Panc1 (cell line): ENCODE measurements at places on chromosomes 13 and 19.

- peak overlapping the region; percentile 89 for H3K4me3 ChIP-seq
- H3K27me3 ChIP-seq, result no peaks in the 10 kb centered on the region
- H3K27ac ChIP-seq, result peak overlapping the region; percentile 93
- peaks cover 8% of the 10 kb centered on the region for H3K4me1 ChIP-seq
Observed at GRCh38 chr13:39038569-39039030, 344 bp downstream of the NHLRC3 start.

- H3K4me3 ChIP-seq, result no peak overlapping the region
- H3K27ac ChIP-seq, result no peak overlapping the region
- no peak for DNase-seq
- H3K27me3 ChIP-seq, result no peaks in the 10 kb centered on the region
Observed at GRCh38 chr13:98310485-98311199, 133.6 kb upstream of the RNF113B start.

GRCh38 chr19:45900738-45901431 lies 1.5 kb downstream of the MYPOP start:
- peak overlapping the region; percentile 70 for H3K4me3 ChIP-seq
- H3K36me3 ChIP-seq, result peaks cover 2% of the 10 kb centered on the region; the same call in 1 of the 2 replicates
- DNase-seq, result no peak
- H3K4me1 ChIP-seq, result peaks cover 3% of the 10 kb centered on the region
- no peaks in the 10 kb centered on the region for H3K27me3 ChIP-seq

- no peak for DNase-seq
- H3K27me3 ChIP-seq, result no peaks in the 10 kb centered on the region
- no peaks in the 10 kb centered on the region for H3K36me3 ChIP-seq
- H3K4me1 ChIP-seq, result peaks cover 10% of the 10 kb centered on the region
Observed at GRCh38 chr19:55467236-55468053, 2.9 kb upstream of the C19orf85 start.

DNA sequence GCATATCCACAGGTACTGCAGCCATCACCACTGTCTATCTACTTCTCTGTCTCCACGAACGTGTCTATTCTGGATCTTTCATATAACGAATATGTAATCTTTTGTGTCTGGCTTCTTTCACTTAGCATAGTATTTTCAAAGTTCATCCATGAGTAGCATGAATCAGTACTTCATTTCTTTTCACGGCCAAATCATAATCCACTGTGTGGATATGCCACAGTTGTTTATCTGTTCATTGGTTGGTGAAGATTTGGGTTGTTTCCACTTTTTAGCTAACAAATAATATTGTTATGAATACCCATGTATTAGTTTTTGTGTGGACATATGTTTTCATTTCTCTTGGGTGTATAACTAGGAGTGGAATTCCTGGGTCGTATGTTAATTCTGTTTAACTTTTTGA lies 14.4 kb downstream of the RGCC start:
- no peak for DNase-seq
- H3K4me3 ChIP-seq, result no peak overlapping the region
- no peaks in the 10 kb centered on the region for H3K27me3 ChIP-seq
- no peaks in the 10 kb centered on the region for H3K4me1 ChIP-seq
- no peaks in the 10 kb centered on the region for H3K36me3 ChIP-seq

DNA sequence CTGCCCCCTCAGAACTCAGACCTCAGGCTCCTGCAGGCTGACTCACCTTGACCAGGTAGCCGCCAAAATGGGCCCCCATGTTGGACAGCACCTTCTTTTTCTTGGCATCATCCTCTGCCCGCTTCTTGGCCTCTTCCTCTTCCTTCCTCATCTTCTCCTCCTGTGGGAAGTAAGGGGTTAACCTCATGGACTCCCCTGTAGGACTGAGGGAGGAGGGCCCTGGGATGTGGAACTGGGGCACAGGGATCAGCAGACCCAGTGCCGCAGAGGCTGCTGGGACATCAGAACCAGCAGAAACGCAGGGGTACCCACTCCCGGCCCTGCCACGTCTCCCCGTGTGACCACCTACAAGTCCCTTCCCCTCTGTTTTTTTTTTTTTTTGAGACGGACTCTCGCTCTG lies 11.1 kb downstream of the TNNT1 start:
- no peaks in the 10 kb centered on the region for H3K36me3 ChIP-seq
- H3K4me1 ChIP-seq, result peaks cover 3% of the 10 kb centered on the region; the same call in 1 of the 2 replicates
- DNase-seq, result no peak
- H3K4me3 ChIP-seq, result no peak overlapping the region
- H3K27ac ChIP-seq, result no peak overlapping the region
- H3K27me3 ChIP-seq, result no peaks in the 10 kb centered on the region

- no peak overlapping the region for H3K27ac ChIP-seq
- H3K36me3 ChIP-seq, result no peaks in the 10 kb centered on the region
- no peak overlapping the region for H3K4me3 ChIP-seq
Observed at GRCh38 chr13:74040200-74040599, 94.0 kb downstream of the KLF12 start.

GRCh38 chr13:26867451-26868091 lies 107.0 kb upstream of the GPR12 start:
- H3K36me3 ChIP-seq, result no peaks in the 10 kb centered on the region
- H3K4me3 ChIP-seq, result no peak overlapping the region
- H3K27ac ChIP-seq, result no peak overlapping the region
- peaks cover 7% of the 10 kb centered on the region; the same call in 1 of the 2 replicates for H3K27me3 ChIP-seq

DNA sequence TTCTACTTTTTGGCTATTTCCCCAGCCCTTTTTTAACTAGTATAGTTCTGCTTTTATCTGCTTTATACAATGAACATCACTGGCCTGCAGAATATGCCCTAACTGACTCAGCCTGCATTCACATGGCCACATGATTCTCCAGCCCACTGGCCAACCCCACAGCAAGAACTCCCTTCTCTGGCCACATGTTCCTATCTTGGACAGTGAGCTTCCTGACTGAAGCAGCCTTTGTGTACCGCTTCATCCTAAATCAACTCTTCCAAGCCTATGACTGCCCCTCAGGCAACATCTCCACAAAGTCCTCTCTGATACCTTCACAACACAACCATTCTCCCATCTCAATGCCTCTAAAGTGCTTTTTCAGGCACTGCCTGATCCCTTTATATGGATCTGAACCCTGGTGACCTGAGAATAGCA lies 214.1 kb downstream of the COL4A1 start:
- no peak overlapping the region for H3K27ac ChIP-seq
- H3K4me1 ChIP-seq, result no peaks in the 10 kb centered on the region; the same call in 1 of the 2 replicates
- no peak overlapping the region for H3K4me3 ChIP-seq
- H3K36me3 ChIP-seq, result no peaks in the 10 kb centered on the region

DNA sequence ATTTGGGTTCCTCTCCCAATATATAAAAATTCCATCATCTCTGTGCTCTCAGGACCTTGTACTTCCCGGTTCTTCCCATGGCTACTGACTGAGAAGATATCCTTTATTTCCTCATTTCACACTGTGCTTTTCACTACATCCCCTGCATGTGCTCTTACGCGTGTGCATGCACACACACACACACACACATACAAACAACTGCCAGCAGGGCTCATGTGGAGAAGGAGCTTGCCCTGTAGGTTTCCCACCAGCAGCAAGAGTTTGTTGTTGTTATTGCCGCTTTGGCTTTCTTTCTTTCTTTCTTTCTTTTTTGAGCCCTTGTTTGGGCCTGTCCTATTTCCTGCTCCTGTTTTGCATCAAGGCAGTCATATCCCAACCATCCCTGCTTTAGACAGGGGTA lies 43.6 kb downstream of the TEX26 start:
- H3K27ac ChIP-seq, result no peak overlapping the region
- DNase-seq, result no peak
- no peaks in the 10 kb centered on the region for H3K4me1 ChIP-seq
- H3K4me3 ChIP-seq, result no peak overlapping the region
- no peaks in the 10 kb centered on the region for H3K36me3 ChIP-seq

GRCh38 chr13:113162783-113163685 lies 4.6 kb downstream of the PROZ start:
- no peaks in the 10 kb centered on the region for H3K27me3 ChIP-seq
- H3K4me1 ChIP-seq, result no peaks in the 10 kb centered on the region; the same call in 1 of the 2 replicates
- no peak overlapping the region for H3K4me3 ChIP-seq
- no peak for DNase-seq

GRCh38 chr13:23983671-23984070 lies 86.4 kb upstream of the C1QTNF9B start:
- no peak overlapping the region for H3K4me3 ChIP-seq
- peaks cover 7% of the 10 kb centered on the region for H3K27me3 ChIP-seq
- no peak for DNase-seq

DNA sequence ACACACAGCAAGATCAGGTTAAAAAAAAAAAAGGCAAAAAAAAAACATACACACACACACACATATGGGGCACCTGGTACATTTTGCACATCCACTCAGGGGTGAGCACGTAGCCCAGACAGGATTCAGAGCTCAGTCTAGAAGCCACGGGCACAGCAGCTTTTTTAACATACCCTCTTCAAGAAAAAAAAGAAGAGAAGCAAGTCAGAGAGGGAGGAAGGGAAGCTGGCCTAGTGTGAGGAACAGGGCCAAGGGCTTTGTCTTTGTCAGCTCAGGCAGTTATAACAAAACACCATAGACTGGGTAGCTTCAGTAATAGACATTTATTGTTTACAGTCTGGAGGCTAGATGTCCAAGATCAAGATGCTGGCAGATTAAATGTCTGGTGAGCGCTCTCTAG lies 2.3 kb upstream of the TPM4 start:
- no peak overlapping the region for H3K4me3 ChIP-seq
- no peak for DNase-seq
- H3K27ac ChIP-seq, result no peak overlapping the region
- peaks cover 17% of the 10 kb centered on the region for H3K4me1 ChIP-seq
- no peaks in the 10 kb centered on the region for H3K36me3 ChIP-seq

DNA sequence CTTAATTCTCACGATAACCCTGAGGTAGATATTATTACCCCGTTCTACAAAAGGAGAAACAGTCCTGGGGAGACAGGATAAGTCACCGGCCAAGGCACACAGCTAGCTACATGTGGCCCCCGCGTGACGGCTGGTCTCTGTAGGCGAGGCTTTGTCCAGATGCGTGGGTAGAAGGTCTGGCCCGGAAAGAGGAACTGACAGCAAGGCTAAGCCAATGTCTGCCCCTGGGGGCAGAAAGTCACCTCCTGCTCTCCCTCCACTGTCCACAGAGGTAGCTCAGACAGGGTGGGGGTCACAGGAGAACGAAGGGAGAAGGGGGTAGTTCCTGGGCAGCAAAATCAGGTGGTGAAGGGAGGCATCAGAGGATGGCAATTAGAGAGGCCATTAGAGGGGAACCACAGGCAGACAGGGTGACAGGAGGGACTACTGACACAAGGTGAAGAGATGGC lies 1.8 kb downstream of the APOC4 start:
- no peaks in the 10 kb centered on the region for H3K27me3 ChIP-seq
- no peak for DNase-seq
- no peak overlapping the region for H3K27ac ChIP-seq
- no peaks in the 10 kb centered on the region for H3K36me3 ChIP-seq

GRCh38 chr13:31045286-31046081 lies 113.0 kb downstream of the TEX26 start:
- no peaks in the 10 kb centered on the region for H3K36me3 ChIP-seq
- peak; percentile 50 for DNase-seq
- H3K4me3 ChIP-seq, result peak overlapping the region; percentile 28; the same call in 1 of the 2 replicates

DNA sequence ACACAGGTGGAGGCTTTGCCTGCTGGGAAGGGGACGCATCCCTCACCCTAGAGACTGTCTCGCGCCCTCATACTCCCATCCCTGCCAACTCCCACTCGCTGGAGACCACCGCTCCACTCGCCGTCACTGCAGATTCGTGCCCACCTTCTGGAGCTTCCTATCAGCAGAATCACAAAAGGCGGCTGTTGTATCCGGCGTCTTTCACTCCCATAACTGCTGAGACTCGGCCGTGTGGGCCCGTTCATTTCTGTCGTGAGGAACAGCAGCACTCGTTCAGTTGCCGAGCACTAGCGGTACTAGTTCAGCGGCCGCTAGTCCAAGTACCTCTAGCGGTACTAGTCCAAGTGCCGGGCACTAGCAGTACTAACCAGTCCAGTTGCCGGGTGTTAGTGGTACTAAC lies 124.6 kb upstream of the MCF2L start:
- H3K27me3 ChIP-seq, result no peaks in the 10 kb centered on the region
- H3K4me1 ChIP-seq, result no peaks in the 10 kb centered on the region
- no peak overlapping the region for H3K4me3 ChIP-seq
- DNase-seq, result no peak
- H3K27ac ChIP-seq, result no peak overlapping the region

- DNase-seq, result no peak
- no peaks in the 10 kb centered on the region; the same call in 1 of the 2 replicates for H3K4me1 ChIP-seq
- H3K4me3 ChIP-seq, result no peak overlapping the region
- no peaks in the 10 kb centered on the region for H3K27me3 ChIP-seq
Observed at GRCh38 chr13:103878891-103879605, 812.8 kb upstream of the SLC10A2 start.

- H3K27ac ChIP-seq, result no peak overlapping the region
- H3K4me3 ChIP-seq, result no peak overlapping the region
- no peaks in the 10 kb centered on the region for H3K4me1 ChIP-seq
- peaks cover 17% of the 10 kb centered on the region; the same call in 1 of the 2 replicates for H3K36me3 ChIP-seq
- H3K27me3 ChIP-seq, result no peaks in the 10 kb centered on the region
Observed at GRCh38 chr19:15259907-15260306, 27.7 kb upstream of the EPHX3 start.

- H3K4me3 ChIP-seq, result no peak overlapping the region
- no peak for DNase-seq
- no peak overlapping the region for H3K27ac ChIP-seq
- no peaks in the 10 kb centered on the region for H3K36me3 ChIP-seq
- no peaks in the 10 kb centered on the region for H3K27me3 ChIP-seq
Observed at GRCh38 chr19:53812335-53812734, 11.8 kb downstream of the NLRP12 start.

DNA sequence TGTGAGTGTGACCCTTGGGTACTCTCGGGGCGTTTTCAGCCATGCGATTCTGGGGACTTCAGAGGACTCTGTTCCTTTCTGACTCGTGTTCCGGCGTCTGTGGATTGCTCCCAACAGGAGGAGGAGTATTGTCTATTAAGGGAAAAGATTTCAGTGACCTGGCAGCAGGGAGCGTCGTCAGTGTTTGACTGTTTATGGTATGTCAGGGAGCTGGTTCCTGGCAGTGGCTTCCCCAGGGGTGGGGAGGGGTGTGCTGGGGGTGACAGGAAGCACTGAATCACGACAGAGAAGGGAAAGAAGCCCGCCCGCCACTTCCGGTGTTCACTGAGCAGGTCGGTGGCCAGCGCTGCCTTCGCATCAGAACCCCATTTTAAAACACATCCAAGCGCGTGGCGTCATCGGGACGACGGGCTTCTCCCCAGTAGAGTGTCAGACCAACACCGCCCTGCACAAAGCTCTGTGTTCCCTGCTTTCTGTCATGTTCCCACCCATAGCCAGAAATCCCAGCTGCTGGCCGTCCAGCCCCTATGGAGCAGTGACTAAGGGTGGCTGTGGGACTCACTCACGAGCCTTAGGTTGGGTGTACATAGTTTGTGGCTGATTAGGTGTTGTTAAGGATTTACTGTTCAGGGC lies 33.8 kb downstream of the COL4A2 start:
- DNase-seq, result no peak

DNA sequence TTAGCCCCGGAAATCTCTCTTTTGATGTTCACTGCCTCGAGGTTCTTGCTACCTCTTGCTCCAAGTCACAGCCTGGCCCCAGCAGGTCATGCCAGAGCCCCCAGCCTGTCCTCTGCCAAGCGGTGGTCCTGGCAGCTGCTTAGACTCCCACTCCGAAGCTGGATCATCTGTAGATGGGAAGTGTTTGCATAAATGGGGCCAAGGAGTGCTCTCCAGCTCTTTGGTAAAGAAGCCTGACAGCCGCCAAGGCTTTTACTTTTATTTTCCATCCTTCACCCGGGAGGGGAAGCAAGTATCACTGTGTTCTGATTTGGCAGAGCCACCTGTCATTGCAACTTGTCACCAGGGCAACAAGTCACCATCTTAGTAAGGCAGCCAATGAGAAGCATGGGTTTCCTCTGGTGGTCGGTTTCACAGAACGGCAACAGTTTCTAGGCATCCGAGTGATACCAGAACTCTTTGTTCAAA lies 10.6 kb upstream of the RETN start:
- H3K36me3 ChIP-seq, result no peaks in the 10 kb centered on the region
- no peak overlapping the region for H3K4me3 ChIP-seq
- no peak overlapping the region for H3K27ac ChIP-seq
